ENCODE measurements at places on chromosomes 1 and 21.

- no peak for DNase-seq
Observed at GRCh38 chr1:164617377-164618201, 58.6 kb downstream of the PBX1 start.

DNA sequence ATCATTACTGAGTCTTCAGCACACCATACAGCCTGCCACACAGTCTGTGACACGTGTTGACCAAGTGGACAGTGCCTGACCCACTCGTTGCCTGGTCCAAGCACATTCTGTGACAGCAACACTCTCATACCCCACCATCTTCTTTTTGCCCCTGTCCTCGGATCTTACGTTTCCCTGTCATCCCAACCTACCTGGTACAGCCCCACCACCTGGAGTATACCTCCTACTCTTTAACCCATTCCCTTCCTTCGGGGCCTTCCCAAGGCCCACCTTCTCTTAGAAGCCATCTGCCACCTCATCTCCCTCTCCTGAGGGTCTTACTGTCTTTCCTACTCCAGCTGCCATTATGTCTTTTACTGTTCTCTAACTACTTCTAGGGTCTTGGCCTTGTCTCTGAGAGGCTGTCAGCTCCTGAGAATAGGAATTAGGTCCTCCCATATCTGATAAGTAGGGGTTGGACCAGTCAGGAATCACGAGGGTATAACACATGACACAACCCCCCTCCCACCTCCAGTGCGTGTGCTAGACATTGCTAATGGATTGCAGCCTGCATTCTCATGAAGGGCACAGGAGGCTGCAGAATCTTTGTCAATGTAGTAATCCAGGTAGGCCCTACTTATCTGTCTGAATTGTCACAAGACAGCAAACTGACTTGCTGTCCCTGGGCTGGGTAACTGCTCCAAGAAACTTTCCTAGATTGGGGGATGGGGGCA lies 13.0 kb downstream of the GRHL3 start:
- no peak for DNase-seq

DNA sequence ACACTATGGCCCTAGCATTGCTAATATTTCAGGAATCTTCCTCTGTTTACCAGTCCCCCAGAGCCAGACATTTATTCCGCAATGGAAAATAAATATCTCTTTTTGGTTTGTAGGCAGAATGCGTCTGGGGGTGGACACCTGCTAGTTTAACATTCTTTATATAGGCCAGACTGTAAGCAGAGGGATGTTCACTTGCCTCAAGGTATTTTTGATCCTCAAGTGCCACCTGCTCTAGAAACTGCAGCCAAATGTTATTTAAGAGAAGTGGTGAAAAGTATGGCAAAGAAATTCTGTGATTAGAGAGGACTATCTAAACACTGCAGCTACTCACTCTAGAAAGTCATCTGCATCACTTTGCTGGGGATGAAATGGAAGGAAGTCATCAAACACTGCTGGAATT lies 164.7 kb downstream of the NEGR1 start:
- no peak for DNase-seq

DNA sequence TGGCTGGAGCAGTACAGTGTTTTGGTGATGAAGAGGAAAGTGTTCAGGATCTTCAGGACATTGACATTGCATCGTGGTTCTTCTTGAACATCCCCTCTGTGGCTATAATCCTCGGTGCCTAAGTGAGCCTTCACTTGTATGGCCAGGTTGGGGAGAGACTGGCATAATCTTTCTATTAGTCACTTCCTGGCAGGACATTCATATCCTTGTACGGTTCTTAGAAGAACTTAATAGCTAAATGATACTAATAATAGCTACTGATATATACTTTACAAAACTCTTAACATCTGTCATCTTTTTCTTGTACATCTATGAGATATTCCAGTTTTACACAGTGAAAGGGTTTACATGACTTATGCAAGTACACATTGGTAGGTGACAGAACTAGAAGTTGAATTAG lies 35.8 kb downstream of the CELF3 start:
- no peak for DNase-seq

- no peak for DNase-seq
Observed at GRCh38 chr1:245673881-245674414, 519.2 kb downstream of the KIF26B start.

- DNase-seq = no peak
Observed at GRCh38 chr1:15299179-15299578, 52.2 kb downstream of the FHAD1 start.
